Stimulated activated CD8-positive, alpha-beta memory T cell treated with anti-CD3 and anti-CD28 coated beads, Interleukin-7, amount 100 ng/mL, for 1 hour (primary cell): ENCODE measurements at places on chromosomes 7 and 10.

- DNase-seq = no peak
Measured at GRCh38 chr7:105088456-105088855, 74.5 kb downstream of the KMT2E start.

GRCh38 chr10:14062528-14063260, 268.0 kb downstream of the FRMD4A start:
- no peak for DNase-seq

DNA sequence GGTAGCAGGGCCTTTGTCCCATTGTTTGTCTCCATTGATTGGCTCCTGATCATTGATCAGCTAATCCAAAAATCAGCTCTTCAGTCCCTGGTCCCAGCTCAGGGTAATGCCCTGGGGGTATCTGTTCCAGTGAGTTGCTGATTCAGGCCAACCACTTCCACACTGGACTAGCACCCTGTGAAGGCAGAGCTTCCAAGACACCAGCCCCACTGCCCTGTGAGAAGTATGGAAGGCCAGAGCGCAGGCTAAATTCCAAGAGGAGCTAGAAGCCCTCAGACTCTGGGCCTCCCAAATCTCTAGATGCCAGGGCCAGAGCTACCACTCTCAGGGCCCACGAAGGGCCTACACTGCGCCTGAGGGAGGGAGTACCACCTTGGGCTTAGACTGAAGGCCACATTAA, 10.4 kb downstream of the TMEM72 start:
- no peak for DNase-seq

DNA sequence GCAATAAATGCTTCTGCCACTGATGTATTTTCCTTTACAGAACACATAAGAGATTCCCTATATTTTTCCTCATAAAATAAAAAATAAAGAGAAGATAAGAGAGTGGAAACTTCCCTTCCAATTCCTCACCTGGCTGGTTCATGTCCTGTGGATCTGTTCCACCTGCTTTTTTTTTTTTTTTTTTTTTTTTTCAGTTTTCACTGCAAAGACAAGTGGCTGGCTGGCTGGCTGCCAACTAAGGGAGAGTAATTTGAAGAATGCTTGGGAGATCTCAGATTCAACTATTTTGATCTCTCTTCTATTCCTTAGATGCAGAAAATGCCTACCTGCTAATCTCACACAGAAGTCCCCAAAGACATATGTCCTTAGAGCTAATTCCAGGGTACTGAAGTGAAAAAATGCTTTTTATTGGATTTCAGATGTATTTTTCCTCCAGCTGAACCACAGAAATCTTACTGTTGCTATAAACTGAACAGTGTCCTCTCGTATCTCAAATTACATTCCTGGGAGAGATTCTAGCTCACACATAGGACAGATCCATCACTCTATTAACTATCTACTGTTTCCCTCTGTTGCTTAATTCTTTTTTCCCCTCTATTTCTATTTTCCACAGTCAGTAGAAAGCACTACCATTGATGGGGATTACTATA, 120.8 kb downstream of the NRCAM start:
- DNase-seq = no peak

GRCh38 chr10:2955064-2955463, 112.3 kb upstream of the PFKP start:
- DNase-seq = no peak

- no peak for DNase-seq
Measured at GRCh38 chr10:82400841-82401240, 525.8 kb downstream of the NRG3 start.

DNA sequence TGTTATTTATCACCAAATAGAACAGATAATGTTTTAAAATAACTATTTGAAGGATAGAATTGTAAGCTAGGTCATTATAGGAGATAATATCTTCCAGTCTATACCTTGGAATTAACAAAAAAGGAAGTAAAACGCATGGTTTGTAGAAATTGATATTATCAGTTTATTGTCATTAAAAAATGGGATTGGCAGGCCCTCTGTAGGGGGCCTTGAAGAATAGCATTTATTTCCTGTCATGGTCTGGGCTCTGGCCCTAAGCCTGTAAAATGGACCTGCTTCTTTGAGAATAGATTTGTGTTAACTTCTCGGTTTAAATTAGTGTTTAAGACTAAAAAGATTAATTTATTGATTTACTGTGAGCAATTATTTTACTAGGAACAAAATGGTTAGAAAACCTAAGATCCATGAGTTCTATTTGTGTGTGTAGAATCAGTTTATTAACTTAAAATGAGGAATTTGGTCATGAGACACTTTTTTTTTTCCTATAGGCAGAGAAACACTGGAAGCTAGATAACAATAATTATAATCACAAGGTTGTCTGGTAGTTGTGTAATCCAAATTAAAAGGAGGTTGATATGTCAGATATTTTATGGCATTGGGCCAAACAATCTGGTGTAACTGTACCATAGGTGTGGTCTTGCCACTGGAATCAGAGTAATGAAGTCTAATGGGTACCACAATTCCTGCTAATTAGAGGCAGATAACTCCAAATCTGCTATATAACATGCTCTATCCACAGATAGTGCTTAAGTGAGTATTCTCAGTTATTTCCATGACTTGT, 197.4 kb upstream of the FOXP2 start:
- DNase-seq = no peak

GRCh38 chr7:116393654-116394053, 105.9 kb upstream of the CAV2 start:
- DNase-seq = no peak

DNA sequence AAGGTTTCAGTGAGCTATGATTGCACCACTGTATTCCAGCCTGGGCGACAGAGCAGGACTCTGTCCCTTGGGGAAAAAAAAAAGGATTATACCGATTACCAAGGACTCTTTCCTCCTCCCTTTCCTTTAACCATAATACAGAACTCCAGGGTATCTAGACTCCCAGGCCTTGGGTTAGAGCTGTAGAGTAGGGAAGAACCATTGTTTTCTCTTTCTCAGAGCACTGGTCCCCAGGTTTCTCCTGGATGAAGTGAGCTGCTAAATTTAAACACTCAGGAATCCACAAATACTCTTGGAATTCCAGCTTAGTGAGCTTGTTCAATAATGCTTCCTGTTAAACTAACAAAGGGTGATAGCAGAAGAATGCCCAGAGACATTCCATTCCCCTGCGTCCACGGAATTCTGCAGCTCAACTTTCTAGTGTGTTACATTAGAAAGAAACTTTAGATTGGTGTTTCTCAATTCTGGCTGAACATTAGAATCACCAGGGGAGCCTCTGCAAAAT, 14.6 kb upstream of the RPEL1 start:
- DNase-seq = no peak

DNA sequence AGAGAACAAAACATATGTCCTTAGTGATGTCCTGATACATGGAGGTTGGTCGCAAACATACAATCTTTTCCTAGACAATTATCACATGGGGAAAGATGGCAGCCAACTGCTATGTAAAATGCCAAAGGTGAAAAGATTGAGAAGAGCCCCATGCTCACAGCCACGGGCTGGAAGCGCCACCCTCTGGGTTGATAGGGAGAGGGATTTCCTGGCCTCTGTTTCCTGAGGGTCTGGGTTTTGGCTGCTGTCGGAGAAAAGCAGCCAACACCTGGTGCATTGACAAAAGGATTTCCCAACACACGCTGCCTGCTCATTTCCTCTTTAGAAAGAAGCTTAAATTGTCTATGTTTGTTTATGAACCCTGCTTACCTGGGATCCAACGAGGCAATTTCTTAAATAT, 43.8 kb downstream of the ITIH5 start:
- DNase-seq = no peak

GRCh38 chr7:125059861-125060456, 130.3 kb upstream of the POT1 start:
- no peak for DNase-seq

DNA sequence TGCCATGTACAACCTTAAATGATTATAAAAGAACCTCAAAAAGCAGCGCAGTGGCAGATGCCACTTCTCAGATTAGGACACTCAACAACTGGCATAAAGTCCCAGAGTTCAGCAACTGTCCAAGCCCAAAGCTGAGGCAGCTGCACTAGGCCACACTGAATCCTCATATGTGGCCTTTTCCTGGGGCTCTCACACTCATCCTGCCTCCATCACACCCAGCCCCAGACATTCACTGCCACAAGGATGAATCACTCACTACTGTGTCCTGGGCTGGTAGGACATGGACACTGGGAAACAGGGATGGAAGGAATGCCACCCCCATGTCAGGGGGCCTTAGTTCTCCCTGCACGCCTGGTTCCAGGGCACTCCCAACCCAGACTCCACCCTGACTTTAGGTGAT, 547.7 kb downstream of the TNS3 start:
- no peak for DNase-seq

DNA sequence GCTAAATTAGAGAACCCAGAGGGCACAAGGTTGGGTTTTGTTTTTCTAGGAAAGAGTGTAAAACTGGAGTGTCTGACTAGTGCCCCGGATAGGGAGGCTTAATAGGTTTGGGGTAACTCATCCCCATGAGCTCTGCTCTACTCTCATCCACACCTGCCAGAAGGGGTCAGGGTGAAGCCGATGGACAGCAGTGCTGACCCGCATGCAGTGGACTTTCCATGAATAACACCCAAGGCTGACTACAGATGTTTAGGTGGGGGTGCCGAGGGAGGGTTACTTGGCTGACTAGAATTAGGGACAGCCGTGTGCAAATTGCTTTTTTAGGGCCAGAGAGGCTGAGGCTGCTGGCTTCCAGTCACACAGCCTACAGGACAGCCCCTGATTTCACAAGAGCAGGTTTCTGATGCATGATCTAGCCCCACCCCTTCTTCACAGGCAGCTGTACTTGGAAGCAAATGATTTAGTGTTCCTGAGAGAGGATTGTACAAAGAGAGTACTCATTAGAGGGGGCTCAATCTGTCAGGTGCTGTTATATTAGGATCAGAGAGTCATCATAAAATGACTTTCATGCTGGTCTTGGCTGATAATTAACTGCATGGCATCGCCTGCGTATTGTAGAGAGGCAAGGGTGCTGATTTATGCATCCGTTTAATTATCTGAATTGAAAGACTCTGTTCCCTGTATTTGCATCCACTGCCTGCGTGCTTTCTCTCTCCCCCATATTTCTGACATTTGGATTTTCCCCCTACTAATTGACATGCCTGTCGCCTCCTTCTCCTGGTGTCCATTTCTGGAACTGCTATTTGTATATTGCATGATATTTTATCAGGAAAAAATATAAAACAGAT, 9.5 kb downstream of the INHBA start:
- DNase-seq = no peak

DNA sequence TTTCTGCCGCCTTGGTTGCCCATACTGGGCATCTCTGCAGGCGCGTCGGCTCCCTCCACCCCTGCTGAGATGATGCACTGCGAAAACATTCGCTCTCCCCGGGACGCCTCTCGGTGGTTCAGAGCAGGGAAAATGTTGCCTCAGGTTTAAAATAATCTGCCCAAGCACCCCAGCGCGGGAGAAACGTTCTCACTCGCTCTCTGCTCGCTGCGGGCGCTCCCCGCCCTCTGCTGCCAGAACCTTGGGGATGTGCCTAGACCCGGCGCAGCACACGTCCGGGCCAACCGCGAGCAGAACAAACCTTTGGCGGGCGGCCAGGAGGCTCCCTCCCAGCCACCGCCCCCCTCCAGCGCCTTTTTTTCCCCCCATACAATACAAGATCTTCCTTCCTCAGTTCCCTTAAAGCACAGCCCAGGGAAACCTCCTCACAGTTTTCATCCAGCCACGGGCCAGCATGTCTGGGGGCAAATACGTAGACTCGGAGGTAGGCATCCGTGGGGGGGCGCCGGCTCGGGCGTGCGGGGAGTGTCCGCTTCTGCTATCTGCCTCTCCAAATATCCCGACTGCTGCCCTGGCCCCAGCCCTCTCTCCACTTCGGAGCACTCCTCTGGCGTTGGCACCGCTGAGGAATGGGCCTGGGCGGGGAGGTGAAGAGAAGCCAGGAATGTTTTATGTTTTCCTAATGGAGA, at the start of gene CAV1:
Gene CAV1, plus strand, starts transcription at position 428 of the 689 bp plus-strand sequence. Its CDS starts 27 bp downstream, at position 455.
- peak; percentile 9 for DNase-seq

DNA sequence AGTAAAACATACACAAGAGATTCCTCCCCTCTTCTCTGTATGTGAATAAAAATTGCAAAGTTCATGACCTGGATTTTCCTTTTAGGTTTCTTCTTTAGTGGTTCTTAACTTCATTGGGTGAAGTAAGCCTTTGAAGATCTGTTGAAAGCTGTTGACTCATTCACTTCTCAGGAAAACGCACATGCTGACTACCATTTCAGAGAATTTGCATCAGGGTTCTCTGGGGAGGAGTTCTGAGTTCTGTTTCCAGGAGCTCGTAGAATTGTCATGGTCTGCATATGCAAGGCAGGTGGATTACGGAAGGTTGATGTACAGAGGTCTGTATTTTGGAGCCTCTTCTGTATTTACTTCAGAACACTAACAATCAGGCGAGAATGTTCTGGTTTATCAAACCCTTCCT, 962 bp upstream of the SLC26A4 start:
- no peak for DNase-seq

DNA sequence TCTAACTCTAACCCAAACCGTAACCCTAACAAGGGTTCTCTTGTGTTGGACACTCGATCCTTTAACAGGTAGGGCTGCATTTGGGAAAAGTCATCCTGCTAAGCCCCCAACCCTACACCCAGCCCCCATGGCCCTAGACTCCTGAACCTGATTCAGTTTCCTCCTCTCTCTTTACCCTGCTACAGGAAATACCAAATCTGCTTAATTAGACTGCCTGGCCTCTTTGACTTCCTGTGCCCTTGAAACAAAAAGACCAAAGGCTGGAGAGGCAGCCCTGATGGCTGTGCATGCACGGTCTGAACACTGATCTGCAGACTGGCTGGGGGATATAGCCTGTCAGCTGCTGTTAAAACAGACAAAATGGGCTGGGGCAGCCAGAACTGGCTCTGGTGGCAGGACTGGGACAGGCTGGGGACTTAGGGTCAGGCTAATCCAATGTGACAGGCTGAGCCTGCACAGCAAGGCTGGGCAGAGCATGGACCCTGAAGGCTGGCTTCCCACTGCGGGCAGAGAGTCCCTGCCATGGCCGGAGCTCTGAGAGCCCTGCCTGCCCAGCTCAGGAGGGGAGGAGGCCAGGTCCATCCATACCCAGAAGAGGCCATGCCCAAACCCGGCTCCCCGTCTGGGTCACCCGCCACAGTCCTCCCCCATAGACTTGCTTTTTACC, 51.0 kb upstream of the MSMB start:
- DNase-seq = no peak

DNA sequence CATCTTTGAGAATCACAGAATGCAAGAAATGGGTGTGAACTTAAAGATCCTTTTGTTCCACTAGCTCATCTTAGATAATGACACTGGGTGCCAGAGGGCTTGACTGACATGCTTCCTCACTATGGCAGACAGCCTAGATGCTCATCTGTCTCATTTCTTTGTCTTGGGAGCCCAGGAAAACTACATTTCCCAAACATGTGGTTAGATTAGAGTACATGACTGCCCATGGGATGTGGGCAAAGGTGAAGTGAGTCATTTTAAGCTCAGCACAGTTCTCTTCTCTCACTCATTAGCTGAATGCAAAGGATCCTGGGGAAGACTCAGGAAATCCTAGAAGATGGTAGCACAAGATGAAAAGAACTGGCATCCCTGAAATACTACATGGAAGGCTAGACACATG, 32.5 kb upstream of the TBX20 start:
- no peak for DNase-seq

GRCh38 chr10:6199131-6199733, 3.5 kb upstream of the PFKFB3 start:
- DNase-seq = no peak

- DNase-seq = no peak
Measured at GRCh38 chr10:7401782-7402181, 9.1 kb downstream of the SFMBT2 start.
